ENCODE measurements at places on chromosomes 4 and X.
A peak's percentile ranks its signal among the peaks of the same experiment; 100 is the strongest.

GRCh38 chrX:149151805-149152757, 353.0 kb downstream of the IDS start:
- DNase-seq = no peak

GRCh38 chr4:16239086-16239485, 12.8 kb upstream of the TAPT1 start:
- DNase-seq = no peak

DNA sequence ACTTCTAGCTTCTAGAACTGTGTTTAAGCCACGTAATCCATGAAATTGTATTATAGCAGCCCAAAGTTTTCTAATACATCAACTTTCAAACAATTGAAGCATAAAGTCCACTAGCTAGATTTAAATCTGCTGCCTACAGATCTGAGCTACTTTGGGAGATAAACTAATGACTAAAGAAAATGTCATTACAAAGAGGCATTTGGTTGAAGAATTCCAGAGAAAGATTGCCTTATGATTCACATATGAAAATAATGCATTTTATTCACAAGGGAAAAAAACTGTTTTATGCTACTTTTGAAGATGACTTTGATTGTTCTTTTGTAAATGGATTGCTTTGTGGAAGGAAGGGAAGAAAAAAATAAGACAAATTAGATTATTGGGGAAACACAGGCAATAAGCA, 124.1 kb upstream of the SLIT2 start:
- no peak for DNase-seq

- DNase-seq = no peak
These were observed 82.3 kb downstream of the COMMD8 start for GRCh38 chr4:47381172-47381571.

DNA sequence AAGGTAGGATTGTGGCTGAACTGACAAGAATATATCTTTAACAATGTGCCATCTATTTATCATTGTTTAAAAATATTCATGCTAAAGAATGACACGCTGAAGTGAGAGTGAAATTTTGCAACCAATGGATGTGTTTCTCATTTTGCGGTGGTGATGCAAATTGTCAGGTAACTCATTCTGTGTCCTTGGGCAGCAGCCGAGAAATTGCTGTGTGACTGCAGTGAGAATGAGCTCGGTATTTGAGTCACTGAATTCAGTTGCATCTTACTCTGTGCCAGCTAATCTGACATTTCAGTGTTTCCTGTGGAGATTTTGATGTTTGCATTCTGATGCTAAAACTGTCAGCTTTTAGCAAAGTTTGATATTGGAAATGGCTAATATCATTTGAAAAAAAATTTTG, 28.1 kb downstream of the MCUB start:
- DNase-seq = peak; percentile 55

GRCh38 chrX:134738986-134739740, 80.9 kb upstream of the PLAC1 start:
- DNase-seq = no peak

DNA sequence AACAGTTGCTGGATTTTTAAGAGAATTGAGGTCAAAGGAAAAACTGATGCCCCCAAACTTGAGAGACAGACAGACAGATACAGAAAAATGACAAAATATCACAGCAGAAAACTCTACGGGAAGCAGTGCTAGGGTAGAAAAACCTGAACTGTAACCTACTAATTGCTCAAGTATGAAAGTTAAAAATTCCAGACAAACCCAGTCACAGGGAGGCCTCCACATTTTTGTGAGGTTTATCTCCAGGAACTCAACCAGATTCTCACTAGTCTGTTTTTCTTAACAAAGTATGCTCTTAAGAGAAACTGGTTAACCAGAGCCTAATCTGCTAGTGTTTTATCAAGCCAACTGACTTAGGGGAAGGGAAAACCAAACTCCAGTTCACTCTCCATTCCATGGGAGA, 19.9 kb upstream of the PPP3CA start:
- DNase-seq = no peak

GRCh38 chr4:122434285-122434684, 22.2 kb downstream of the IL2 start:
- DNase-seq = no peak

GRCh38 chrX:109927663-109928273, 75.1 kb upstream of the TMEM164 start:
- no peak for DNase-seq

DNA sequence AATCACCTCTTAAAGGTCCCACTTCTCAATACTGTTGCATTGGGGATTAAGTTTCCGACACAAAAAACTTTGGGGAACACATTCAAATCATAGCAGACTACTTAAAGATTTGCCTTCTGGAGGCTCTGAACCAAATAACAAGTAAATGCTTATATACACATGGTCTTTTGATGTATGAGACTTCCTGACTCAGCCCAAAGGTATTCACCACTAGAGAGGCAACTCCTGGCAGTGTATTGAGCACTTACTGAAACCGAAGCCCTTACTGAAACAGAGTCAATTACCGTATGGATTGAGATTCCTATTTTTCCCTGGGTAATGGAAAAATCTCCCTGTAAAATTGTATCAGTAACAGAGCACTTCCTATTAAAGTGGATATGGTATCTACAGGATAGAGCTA, 45.4 kb downstream of the ZCCHC13 start:
- no peak for DNase-seq

DNA sequence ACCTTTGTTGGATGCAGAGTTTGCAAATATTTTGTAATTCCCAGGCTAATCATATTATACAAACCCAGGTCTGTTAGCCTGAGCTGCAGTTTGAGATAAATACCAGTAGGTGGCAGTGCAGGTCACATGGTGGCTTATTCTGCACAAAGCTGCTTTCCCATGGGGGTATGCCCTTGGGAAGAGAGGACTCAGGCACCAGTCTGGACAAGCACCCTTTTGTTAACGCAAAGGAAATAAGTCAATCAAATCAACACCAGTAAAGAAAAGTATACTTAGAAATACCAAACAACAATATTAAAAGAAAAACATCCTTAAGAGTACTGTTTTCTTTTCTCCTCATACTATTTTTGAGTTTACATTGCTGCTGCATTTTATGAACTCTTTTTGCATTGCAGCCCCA, 389.0 kb upstream of the ZFP42 start:
- no peak for DNase-seq

GRCh38 chr4:2305766-2306501, 44.0 kb upstream of the MXD4 start:
- DNase-seq = no peak

- no peak for DNase-seq
These were observed 2.8 kb upstream of the ZNF718 start for GRCh38 chr4:121408-122084.

- DNase-seq = no peak
These were observed 76.9 kb downstream of the SLC39A8 start for GRCh38 chr4:102268355-102268754.

DNA sequence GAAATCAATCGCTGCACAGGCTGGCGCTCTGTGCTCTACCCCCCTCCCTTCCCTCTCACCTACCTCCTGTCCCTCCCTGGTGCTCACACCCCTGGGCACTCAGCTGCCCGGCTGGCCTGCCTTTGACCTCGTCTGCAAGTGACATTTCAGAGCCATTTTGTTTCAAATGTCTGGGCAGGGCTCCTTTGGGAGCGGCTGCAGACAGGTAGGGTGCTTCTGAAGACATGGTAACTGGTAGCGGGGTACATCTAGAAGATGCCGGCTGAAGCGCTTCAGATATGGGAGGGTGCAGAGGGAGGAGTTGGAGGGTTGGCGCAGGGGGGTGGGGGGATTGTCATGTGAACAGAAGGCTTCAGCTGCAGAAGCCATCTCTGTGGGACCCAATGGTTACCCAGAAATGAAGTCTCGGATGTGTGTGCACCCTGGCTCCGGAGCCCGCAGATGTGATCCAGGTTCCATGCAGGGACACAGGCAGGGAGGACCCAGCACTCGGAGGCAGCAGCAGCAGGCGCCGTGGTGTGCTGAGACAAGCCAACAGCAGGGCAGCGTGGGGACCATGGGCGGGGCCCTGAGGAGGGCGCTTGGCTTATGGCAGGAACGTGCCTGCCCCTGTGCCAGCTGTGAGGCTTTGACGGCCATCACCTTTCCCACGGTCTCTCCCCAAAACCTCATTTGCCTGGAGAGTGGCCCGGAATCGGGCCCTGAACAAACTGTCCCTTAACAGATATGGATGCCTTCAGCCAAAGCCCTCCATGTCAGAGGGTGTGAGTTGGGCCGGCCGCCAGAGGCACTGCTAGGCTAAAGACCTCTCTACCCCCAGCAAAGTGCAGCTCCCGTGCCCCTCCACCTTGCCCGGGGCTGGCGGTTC, 7.6 kb upstream of the DUSP9 start:
- no peak for DNase-seq

GRCh38 chrX:32084757-32085156, 1012.9 kb upstream of the FTHL17 start:
- no peak for DNase-seq

DNA sequence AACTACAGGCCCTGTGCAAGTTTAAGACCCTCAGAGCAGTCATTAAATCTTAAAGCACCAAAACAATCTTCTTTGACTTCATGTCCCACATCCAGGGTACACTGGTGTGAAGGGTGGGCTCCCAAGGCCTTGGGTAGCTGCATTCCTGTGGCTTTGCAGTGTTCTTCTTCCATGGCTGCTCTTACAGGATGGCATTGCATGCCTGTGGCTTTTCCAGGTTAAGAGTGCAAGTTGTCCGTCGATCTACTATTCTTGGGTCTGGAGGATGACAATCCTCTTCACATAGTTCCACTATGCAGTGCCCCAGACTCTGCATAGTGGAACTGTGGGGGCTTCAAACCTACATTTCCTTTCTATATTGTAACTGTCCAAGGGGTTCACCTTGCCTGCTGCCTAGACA, 494.5 kb downstream of the CFAP47 start:
- DNase-seq = no peak

DNA sequence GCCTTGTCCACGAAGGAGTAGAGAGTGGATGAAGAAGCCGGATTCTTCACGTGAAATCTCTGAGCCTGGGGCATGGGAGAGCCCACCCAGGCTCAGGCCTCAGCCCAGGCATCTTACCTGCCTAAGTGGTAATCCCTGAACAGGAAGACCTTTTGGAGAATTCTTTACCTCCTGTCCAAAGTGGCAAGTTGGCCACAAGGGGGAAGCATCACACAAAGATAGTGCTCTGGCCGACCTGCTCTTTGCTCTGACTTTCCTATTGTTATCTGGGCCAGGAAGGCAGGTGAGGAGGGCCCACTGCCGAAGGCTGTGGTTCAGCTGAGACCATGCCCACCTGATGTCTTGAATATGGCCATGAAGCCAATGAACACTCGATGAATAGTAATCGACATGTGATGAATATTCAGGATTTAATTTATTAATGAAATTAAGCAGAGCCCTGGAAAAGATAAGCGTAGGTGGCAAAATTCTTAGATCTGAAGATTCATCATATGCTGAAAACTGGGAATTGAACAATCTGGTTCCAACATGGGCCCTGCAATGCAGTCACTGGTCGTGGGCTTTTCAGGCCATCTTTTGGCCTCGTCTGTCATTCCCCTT, 93.8 kb downstream of the PDGFRA start:
- DNase-seq = peak; percentile 52

DNA sequence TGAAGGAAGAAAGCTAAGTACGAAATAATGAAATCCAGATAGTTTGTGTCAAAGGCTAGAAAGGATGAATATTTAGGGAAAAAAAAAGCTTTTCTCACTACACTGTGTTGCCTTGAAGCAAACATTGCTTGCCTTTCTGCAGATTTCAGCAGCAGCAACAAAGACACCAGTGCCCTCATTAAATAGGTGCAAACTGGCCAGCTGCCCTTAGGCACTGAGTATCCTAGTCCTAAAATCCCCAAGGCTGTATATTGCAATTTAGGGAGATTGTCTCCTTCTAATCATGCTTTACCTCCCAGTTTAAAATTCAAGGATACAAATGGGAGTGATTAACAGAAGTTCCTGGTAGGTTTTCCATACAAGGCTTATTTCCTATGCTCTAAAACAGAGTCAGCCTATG, 8.6 kb upstream of the FAT4 start:
- DNase-seq = no peak

DNA sequence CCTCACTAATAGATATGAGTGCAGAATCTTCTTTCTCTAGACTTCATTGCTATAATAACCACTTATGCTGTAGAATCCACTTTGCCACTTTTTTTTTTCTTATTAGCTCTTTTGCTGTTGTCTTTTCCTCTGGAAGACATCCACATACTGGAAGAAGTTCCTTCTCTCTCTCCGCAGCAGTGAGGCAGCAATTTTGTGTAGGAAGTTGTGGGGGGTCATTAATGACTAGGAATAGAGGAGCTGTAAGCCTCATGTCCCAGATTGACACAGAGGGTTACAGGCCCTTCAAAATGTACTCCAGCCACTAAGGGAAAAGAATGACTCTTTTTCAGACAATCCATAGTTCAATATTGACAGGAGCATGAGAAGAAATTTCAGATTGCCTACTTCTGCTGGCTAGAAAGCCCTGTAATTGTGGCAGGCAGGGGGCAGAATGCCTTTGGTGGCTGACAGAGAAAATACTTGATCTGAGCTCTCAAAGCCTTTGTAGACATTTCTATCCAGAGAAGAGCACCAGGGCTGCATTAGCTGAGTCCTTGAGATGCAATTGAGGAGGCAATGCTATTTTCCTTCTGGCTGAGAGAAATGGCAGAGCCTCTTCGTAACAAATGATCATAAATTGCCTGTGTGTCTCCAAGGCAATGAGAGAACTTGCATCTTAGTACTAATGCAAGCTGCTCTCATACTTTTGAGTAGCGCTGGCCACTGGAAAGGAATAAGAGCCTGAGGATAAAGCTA, 856.2 kb downstream of the STIM2 start:
- DNase-seq = no peak

GRCh38 chrX:100695302-100695701, 36.6 kb downstream of the SYTL4 start:
- DNase-seq = no peak

GRCh38 chr4:26032142-26032541, 118.1 kb downstream of the SMIM20 start:
- DNase-seq = no peak

DNA sequence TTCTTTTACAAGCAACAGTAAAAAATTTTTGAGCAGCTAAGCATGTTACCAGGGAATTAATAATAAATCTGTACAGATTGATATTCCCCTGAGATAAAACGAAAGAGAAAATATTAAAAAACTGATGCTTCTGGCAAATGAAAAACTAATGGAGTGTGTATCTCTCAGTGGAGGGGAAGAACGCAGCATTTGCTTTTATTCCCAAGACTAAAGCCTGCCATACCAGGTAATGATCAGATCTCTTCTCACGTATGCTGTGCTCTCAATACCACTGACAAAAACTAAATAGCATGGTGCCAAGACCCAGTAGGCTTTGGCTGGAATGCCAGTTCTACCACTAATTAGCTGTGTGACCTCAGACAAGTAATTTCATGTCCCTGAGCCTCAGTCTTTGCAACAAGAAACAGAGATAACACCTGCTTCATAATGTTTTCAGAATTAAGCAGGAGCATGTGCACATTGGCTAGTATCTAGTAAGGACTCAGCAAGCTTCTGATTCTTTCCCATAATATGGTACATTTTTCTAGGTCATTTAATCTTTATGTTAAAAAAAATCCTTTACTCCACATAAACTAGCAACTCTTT, 179.6 kb downstream of the CENPC start:
- no peak for DNase-seq

DNA sequence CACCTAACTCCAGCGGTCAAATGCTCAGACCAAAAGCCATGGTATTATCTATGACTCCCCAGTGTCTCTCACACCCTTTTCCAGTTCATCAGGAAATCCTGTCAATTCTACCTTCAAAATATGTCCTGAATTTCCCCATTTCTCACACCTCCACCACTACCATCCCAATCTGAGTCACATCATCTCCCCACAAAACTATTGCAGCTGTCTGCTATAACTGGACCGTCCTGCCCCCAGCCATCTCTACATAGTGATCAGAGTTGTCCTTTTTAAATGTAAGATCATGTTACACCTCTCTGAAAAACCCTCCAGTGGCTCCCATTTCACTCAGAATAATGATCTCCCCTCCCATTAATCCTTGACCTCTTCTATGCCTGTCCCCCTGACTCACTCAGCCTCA, 6.8 kb upstream of the ODAPH start:
- no peak for DNase-seq
